ENCODE measurements at places on chromosomes 5 and 9. TPM values are rescaled to one million over a fixed set of nuclear protein-coding genes. Genes with fewer than 3 reads are reported as not detected.

LCN12 gene
- total RNA-seq, result not detected

S1PR3 gene
- 102 TPM for total RNA-seq

SPEF2 gene
- total RNA-seq, result 4.3 TPM

SLC22A4 gene
- total RNA-seq, result 6.8 TPM

ATG10 gene
- total RNA-seq, result 9.1 TPM

TAF11L6 gene
- not detected for total RNA-seq

TEX48 gene
- total RNA-seq, result not detected

GRIN1 gene
- not detected for total RNA-seq

DNA sequence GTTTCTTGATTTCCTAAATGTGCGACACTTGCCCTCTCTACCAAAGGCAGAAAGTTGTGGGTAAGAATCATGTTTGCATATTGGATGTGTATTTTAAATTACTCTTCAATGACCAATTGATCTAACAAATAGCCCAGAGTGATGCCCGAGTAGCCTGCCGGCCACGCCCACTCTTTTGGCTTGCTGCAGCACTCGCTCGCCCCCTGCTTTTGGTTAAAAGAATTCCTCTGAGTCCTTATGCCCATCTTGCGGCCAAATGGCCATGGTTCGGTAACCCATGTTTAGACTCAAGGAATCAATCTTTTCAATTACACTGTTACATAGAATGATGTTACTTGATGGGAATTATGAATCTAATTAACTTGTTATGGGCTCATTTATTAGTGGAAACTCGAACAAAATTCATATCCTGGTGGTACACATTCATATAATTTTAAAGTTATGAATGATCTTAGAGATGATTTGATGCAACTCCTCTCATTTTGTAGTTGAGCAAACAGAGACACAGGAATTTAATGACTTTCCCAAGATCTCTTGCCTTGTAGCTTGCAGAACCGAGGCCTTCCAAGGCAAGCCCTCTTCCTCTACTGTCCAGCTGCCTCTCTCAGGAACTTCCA is 36.5 kb downstream of the PPIC start:
- DNase-seq, result peak; percentile 21

DNA sequence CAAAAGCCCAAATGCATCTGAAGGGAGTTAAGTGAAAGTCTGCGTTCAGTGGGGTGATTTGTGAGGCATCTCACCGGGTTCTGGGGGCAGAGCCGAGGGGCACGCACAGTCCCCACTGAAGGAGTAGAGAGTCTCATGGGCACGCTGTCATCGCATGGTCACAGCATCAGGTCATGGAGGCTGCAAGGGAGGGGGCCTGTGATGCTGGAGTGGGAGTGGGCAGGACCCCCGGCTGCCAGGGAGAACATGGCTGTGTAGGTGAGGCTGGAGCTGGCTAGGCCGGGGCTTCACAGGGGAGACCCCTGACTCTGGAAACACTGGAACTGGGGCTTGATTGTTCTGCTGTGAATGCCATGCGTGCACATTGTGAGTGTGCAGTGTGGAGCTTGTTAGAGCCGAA is 360.5 kb downstream of the IRX2 start:
- DNase-seq, result no peak

DNA sequence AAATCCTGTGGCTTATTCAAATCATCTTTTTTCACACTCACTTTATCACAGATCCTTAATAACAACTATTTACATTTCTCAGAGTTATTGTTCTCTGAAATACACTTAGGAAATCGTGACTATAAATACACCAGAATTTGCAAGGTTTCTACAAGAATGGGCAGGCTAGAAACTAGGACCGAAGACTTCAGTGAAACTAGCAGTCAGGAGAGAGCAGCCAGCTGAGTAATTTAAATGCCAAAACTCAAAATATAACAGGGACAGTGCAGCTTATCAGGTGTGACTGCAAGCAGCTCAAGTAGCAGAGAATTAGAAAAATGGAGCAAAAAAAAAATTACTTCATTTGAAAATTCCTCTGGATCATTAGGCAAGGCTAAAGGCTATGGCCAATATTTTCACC is 719.3 kb upstream of the ZNF608 start:
- DNase-seq, result no peak

DNA sequence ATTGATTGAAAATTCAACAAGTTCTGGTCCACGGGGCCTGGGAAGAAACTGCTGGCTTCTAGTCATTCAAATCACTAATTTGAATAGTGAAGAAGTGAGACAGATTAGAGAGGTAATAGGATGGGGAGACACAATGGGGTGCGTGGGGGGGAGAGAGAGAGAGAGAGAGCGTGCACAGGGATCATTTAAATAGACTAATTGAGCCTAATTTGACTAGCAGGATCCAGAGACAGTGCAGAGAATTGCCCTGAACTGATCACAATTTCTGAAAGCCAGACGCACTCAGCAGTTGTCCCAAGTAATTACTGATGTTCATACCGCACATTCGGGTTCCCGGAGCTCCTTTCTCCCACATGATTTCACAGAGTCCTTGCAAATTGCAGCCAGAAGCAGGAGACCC is 50.3 kb upstream of the C5orf58 start:
- no peak for DNase-seq

DNA sequence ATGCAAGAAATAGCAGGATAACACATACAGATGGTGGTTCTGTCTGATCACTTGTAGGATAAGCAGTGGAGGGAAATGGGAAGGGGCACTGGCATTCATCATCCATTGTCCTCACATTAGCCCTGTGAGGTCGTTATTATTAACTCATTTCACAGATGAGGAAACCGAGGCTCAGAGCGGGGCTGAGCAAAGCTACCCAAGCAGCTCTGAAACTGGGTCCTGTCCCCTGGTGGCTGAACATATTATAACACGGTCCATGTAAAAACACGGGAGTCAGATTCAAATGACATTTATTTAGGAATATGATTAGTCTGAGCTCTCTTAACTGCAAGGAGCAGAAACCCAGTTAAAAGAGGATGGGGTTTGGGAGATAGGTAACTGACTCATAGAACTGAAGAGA is 43.1 kb downstream of the HRH2 start:
- no peak for DNase-seq

GRCh38 chr5:171688696-171689495 is 96.7 kb upstream of the SMIM23 start:
- no peak for DNase-seq

- DNase-seq, result no peak
These were observed 29.4 kb downstream of the CAMSAP1 start for GRCh38 chr9:135877791-135878527.

- DNase-seq, result no peak
These were observed 49.1 kb downstream of the G3BP1 start for GRCh38 chr5:151820903-151821302.

GRCh38 chr9:6049798-6050197 is 34.4 kb upstream of the RANBP6 start:
- peak; percentile 13 for DNase-seq

GRCh38 chr9:3751125-3751758 is 225.4 kb upstream of the RFX3 start:
- DNase-seq, result peak; percentile 53

DNA sequence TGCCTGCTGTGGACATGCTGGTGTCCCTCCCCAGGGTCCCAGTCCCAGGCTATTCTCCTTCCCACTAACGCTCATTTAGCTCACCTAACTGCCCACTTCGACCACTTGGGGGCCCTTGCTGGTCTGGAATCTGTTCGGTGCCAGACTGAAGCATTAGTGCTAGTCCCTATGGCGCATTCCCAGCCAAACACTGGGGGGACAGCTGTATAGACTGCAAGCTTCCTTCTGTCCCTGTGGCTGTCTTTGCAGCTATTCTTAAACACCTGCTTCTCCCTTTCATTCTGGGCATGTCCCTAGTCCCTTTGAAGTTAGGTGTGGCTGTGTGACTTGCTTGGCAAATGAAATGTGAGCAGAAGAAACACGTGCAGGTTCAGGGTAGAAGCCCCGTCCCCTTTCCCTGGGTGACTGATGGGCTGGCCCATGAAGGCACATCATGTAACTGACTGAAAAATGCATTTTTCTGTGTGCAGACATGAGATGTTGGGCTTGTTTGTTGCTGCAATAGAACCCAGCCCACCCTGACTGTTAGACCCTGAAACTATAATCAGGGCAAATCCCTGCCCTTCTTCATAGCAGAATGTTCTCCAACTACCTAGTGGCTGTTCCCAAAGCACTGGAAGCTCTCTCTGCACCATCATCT is 134.4 kb downstream of the BARX1 start:
- no peak for DNase-seq

DNA sequence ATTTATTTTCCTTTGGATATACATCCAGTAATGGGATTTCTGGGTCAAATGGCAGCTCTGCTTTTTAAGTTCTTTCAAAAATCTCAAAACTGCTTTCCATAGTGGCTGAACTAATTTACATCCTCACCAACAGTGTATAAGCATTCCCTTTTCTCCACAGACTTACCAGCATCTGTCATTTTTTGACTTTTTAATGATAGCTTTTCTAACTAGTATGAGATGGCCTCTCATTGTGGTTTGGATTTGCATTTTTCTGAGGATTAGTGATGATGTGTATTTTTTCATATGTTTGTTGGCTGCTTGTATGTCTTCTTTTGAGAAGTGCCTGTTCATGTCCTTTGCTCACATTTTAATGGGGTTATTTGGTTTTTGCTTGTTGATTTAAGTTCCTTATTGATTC is 90.0 kb upstream of the HMHB1 start:
- DNase-seq, result no peak

GRCh38 chr5:172294831-172295230 is 11.3 kb upstream of the UBTD2 start:
- DNase-seq, result no peak

DNA sequence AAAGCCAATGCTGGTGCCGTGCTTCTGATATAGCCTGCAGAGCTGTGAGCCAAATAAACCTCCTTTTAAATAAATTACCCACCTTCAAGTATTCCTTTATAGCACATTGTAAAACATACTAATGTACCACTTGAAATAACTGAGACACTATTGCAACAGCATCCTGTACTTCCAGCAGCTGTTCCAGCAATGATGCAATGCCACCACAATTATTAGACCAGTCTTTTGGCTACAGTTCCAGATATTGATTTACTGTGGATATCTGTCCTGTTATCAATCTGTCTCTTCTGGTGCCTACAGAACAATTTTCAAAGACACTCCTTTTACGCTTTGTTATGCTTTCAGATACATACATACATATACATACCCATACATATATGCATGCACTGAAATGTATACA is 567.9 kb downstream of the TAF11L14 start:
- no peak for DNase-seq

GRCh38 chr5:79982136-79982535 is 8.9 kb downstream of the MTX3 start:
- DNase-seq, result no peak

DNA sequence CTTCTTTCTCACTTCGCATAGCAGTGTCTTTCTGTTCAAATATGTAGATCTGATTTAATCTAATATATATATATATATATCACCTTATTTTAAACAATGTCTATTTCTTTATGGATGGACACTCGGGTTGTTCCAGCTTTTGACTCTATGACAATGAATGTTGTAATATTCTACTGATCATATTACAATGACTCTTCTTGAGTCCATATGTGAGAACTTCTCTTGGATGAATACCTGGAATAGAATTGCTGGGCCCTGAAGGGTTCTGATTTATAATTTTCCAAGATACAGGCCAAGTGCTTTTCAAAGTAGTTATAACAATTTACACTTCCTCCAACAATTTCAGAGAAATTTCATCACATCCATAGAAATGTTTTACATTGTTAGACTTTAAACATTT is 28.8 kb downstream of the NTRK2 start:
- DNase-seq, result no peak
